Astrocyte of the spinal cord (primary cell): ENCODE measurements at places on chromosomes 7 and 10.

- DNase-seq = no peak
Observed at GRCh38 chr10:52455098-52455497, 141.0 kb downstream of the DKK1 start.

DNA sequence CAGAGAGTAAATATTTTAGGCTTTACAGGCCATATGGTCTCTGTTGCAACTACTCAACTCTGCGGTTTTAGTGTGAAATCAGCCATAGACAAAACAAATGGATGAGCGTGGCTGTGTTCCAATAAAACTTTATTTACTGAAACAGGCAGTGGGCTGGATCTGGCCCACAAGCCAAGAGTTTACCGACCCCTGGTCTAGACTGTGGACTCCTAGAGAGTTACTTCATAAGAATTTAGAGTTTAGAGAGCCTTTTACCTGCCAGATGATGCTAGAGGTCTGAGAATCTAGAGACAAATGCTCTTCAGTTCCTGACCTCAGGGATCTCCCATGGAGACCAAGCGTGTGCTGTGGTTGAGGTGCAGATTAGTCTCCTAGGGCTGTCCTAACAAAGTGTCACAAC, 174.8 kb downstream of the PTEN start:
- DNase-seq = peak; percentile 91

- DNase-seq = no peak
Observed at GRCh38 chr7:47748041-47748440, 166.1 kb upstream of the TNS3 start.

GRCh38 chr10:125172694-125173093, 12.3 kb upstream of the CTBP2 start:
- DNase-seq = no peak

DNA sequence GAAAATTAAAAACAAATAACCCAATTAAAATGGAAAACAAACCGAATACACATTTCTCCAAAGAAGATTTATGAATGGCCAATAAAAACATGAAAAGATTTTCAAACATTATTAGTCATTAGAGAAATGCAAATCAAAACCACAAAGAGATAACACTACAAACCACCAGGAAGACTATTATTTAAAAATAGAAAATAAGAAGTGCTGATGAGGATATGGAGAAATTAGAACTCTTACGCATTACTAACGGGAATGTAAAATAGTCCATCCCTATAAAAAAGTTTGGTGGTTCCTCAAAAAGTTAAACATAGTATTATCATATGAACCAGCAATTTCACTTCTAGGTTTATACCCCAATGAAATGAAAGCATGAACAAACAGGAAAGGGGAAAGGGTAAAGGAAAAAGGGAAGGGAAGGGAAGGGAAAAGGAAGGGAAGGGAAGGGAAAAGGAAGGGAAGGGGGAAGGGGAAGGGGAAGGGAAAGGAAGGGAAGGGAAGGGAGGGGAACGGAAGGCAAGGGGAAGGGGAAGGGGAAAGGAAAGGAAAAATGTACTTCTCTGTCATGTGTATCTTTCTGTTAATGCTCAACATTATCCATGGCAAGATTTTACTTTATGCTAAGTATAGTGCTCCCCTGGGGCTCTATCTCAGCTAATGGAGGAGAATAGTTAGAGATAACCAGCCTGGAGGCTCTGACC, 125.3 kb upstream of the RSU1 start:
- no peak for DNase-seq

GRCh38 chr10:63622097-63622496, 100.9 kb downstream of the REEP3 start:
- no peak for DNase-seq
